ENCODE measurements at places on chromosomes 2 and 18.

DNA sequence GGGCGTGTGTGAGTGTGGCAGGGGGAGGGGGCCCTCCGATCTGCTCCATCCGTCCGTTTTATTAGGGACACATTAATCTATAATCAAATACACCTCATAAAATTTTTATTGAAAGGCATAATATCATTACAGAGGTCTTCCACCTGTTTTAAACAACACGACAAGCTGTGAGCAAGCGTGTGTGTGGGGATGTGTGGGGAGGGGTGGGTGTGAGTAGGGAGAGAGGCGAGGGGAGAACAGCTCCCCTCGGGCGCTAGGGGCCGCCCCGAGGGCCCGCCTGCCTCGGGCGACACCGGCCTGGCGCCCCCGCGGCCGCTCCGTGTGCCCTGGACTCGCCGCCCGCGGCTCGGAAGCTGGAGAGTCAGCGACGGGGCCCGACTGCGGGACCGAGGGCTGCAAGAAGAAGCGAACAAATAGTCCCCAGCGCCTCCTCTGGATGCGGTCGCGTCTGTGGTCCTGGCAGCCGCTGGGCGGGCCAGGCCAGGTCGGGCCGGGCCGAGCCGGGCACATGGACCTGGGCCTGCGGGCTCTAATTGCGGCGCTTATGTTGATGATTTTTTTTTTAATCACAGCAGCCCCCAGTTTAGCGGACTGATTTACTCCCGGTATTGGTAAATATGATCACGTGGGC lies 352 bp upstream of the HOXD9 start:
- no peak for DNase-seq

GRCh38 chr2:100783987-100784386 lies 36.0 kb upstream of the NPAS2 start:
- DNase-seq = no peak

DNA sequence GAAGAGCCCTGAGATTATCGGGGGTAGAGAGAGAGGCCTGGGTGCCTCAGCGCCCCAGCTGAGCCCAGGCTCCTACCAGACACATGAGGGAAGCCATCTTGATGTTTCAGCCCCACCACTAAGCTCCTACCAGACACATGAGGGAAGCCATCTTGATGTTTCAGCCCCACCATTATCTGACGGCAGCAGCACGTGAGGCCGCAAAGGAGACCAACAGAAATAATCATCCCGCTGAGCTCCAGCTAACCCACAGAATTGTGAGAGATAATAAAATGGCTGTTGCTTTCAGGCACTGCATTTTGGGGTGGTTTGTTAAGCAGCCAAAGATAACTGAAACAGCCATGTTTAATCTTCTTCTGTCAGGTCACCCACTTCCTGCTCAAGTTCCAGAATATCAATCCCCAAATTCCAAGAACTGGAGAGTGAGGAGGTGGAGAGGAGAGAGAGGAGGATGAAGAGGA lies 29.3 kb upstream of the SOS1 start:
- DNase-seq = no peak

DNA sequence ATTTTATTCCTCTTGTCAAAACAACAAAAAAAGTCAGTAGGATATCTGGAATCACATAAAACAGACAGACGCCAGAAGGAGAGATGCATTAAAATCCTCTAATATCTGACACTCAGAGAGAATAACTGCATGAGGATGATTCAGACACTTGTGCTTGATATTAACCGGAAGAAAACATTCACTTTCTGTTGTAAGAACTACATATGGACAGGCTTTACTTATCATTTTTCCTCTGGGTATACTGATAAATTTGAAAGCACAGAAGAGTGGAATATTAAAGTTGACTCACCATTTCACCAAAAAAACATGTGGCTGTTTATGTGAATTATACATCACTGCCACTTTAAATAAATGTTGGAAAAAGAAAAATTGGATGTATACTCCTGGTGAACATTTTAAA lies 589.1 kb upstream of the CDH2 start:
- no peak for DNase-seq

- no peak for DNase-seq
These were observed 39.3 kb upstream of the SH3RF3 start for GRCh38 chr2:109089602-109090300.

DNA sequence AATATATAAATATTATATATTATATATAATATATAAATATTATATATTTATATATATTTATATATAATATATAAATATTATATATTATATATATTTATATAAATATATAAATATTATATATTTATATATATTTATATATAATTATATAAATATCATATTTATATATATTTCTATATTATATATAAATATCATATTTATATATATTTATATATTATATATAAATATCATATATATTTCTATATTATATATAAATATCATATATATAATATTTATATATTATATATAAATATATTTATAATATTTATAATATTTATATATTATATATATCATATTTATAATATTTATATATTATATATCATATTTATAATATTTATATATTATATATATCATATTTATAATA lies 321.4 kb downstream of the CDH2 start:
- no peak for DNase-seq

GRCh38 chr2:151206446-151206968 lies 55.2 kb downstream of the RBM43 start:
- DNase-seq = no peak
